ENCODE measurements at places on chromosomes 5 and 9. TPM values are rescaled to one million over a fixed set of nuclear protein-coding genes. Genes with fewer than 3 reads are reported as not detected.

DNA sequence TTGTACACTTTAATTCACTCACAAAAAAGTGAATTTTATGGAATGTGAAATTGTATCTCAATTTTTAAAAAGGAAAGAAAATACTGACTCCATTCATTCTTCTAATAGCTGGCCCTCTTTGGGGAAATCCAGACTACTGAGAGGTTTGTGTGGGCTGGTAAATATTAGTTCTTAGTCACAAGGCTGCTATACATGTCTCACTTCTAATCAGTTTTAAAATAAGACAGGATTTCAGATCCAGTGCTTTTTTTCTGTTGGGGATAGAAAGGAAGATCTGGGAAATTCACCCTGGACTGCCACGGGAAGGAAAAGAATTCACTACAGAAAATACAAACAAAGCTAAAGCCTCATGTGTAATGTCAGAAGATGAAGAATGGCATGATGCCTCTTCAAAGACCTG is 32.7 kb upstream of the ADAMTSL1 start:
- H3K27me3 ChIP-seq = no peaks in the 10 kb centered on the region
- H3K4me3 ChIP-seq = no peak overlapping the region
- H3K4me1 ChIP-seq = peaks cover 14% of the 10 kb centered on the region
- no peak overlapping the region for H3K27ac ChIP-seq
- H3K36me3 ChIP-seq = no peaks in the 10 kb centered on the region
- DNase-seq = no peak

Gene FUT7
- total RNA-seq = not detected

GRCh38 chr5:142201471-142201887 is 92.9 kb downstream of the NDFIP1 start:
- peak; percentile 61 for DNase-seq
- H3K4me3 ChIP-seq = no peak overlapping the region
- no peaks in the 10 kb centered on the region for H3K36me3 ChIP-seq

DNA sequence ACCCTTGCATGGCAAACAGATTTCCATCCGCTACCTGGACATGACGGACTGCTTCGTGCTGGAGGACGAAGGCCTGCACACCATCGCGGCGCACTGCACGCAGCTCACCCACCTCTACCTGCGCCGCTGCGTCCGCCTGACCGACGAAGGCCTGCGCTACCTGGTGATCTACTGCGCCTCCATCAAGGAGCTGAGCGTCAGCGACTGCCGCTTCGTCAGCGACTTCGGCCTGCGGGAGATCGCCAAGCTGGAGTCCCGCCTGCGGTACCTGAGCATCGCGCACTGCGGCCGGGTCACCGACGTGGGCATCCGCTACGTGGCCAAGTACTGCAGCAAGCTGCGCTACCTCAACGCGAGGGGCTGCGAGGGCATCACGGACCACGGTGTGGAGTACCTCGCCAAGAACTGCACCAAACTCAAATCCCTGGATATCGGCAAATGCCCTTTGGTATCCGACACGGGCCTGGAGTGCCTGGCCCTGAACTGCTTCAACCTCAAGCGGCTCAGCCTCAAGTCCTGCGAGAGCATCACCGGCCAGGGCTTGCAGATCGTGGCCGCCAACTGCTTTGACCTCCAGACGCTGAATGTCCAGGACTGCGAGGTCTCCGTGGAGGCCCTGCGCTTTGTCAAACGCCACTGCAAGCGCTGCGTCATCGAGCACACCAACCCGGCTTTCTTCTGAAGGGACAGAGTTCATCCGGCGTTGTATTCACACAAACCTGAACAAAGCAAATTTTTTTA is 242.9 kb downstream of the MARCHF11 start:
- H3K4me3 ChIP-seq = no peak overlapping the region

GRCh38 chr5:77012601-77013000 is 17.6 kb upstream of the AGGF1 start:
- peaks cover 6% of the 10 kb centered on the region for H3K27me3 ChIP-seq
- H3K4me1 ChIP-seq = no peaks in the 10 kb centered on the region
- H3K4me3 ChIP-seq = no peak overlapping the region

Gene PCDHGB5
- total RNA-seq = 1.1 TPM

- H3K36me3 ChIP-seq = no peaks in the 10 kb centered on the region
- no peak overlapping the region for H3K4me3 ChIP-seq
- no peak for DNase-seq
- no peaks in the 10 kb centered on the region for H3K4me1 ChIP-seq
- H3K27me3 ChIP-seq = no peaks in the 10 kb centered on the region
These were observed 1006.9 kb downstream of the CDH9 start for GRCh38 chr5:26031481-26031880.

Gene LPAR1
- total RNA-seq = 21.7 TPM

GRCh38 chr5:25604681-25605080 is 959.9 kb upstream of the CDH10 start:
- no peaks in the 10 kb centered on the region for H3K4me1 ChIP-seq
- no peak overlapping the region for H3K27ac ChIP-seq
- no peak overlapping the region for H3K4me3 ChIP-seq

Gene SPINK6
- not detected for total RNA-seq

Gene WNT8A
- not detected for total RNA-seq

GRCh38 chr5:73284985-73285384 is 112.0 kb downstream of the TMEM174 start:
- no peak for DNase-seq
- H3K27ac ChIP-seq = no peak overlapping the region
- H3K4me3 ChIP-seq = no peak overlapping the region
- peaks cover 12% of the 10 kb centered on the region for H3K4me1 ChIP-seq
- H3K36me3 ChIP-seq = no peaks in the 10 kb centered on the region

DNA sequence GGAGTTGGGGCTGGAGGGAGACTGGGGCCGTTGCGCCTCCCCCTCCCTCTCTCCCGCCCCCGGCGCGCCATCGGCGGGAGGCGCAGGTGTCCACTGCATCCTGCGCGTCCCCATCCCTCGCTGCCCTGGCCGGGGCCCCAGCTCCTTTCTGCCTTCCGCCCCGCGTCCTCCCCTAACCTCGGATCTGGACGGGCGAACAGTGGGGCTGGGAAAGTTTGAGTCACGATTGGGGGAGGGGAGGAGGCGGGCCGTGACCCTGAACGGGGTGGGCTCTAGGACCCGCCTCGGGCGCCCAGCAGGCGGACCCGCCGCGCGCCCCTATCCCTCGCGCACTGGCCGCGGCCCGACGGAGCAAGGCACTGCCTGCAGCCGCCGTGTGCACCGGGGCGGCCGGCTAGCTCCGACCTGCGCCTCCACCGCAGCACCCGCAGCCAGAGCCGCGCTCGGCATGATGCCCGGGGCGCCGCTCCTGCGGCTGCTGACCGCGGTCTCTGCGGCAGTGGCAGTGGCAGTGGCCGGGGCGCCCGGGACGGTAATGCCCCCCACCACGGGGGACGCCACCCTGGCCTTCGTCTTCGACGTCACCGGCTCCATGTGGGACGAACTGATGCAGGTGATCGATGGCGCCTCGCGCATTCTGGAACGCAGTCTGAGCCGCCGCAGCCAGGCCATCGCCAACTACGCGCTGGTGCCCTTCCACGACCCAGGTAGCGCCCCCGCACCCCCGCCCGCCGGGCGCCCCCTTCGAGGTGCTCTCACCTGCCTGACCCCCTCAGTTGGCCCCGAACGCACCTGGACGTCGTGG is at the start of gene HMCN2:
HMCN2 (plus strand) TSS at position 330 of the 805 bp plus-strand sequence; CDS start at position 449, 119 bp downstream.
- peaks cover 8% of the 10 kb centered on the region for H3K4me1 ChIP-seq
- no peak within 1 kb of the TSS for H3K4me3 ChIP-seq
- H3K27me3 ChIP-seq = peaks cover 37% of the 10 kb centered on the region
- H3K27ac ChIP-seq = no peak within 1 kb of the TSS

Gene SREK1
- total RNA-seq = 33.7 TPM

GRCh38 chr9:136728548-136729123 is 14.1 kb downstream of the LCN10 start:
- DNase-seq = peak; percentile 23
- peaks cover 22% of the 10 kb centered on the region for H3K4me1 ChIP-seq
- peaks cover 5% of the 10 kb centered on the region for H3K27me3 ChIP-seq
- peaks cover 50% of the 10 kb centered on the region for H3K36me3 ChIP-seq

Gene ADRB2
- total RNA-seq = 13.8 TPM

GRCh38 chr5:5755888-5756287 is 333.4 kb downstream of the ICE1 start:
- H3K27ac ChIP-seq = no peak overlapping the region
- no peaks in the 10 kb centered on the region for H3K36me3 ChIP-seq

Gene SV2C
- total RNA-seq = not detected

DNA sequence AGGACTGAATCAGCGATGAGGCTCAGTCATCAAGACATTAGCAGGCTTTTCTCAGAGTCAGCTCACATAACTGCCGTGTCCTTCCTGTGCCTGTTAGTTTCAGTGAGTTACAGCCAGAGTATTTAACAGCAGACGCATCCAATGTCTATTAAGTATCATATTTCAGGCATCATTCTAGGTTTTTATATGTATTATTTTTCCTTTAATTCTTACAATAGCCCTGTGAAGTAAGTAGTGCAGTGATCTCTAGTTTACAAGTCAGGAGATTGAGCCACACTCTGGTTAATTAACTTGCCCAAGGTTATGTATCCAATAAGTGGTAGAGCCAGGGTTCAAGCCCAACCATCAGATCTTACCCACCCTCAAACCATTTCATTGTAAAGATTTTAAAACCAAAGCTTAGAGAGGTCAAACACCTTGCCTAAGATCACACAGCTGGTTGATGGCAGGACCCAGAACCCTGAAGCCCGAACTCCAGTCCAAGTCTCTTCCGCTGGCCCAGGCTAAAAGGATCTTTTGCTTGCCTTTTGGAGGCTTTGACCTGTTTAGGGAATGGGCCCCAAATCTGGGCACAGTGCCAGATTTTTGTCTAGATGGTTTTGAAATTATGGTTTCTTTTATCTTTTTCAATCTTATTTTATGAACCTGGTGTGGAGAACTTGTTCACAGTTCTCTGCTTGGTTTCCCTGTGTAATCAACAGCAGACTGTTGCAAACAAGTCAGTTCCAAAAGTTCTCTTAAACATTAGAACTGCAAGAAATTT is 261.2 kb upstream of the CLINT1 start:
- H3K27me3 ChIP-seq = no peaks in the 10 kb centered on the region
- H3K27ac ChIP-seq = no peak overlapping the region

Gene PCDHB12
- total RNA-seq = 6.2 TPM

Gene TMEM174
- not detected for total RNA-seq

DNA sequence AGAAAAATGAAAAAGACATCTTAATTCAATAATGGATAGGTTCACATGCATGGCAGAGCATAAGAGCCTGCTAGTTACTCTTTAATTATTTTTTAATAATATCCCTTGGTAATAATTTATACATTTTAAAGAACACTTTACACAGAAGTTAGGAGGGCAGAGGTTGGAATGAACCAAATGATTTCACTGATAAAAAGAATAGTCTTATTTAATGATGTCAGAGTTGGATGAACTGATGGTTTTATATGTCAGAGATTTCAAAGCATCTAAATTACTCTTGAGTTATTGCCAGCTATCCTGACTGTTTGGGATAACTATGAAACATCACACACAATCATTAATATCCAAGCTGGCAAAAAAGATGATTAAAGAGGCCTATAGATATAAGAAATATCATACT is 244.8 kb downstream of the CSNK1G3 start:
- H3K27ac ChIP-seq = no peak overlapping the region
- H3K4me3 ChIP-seq = no peak overlapping the region
- no peaks in the 10 kb centered on the region for H3K27me3 ChIP-seq
- no peak for DNase-seq
- H3K4me1 ChIP-seq = peaks cover 39% of the 10 kb centered on the region

Gene ASTN2
- total RNA-seq = 1.3 TPM

DNA sequence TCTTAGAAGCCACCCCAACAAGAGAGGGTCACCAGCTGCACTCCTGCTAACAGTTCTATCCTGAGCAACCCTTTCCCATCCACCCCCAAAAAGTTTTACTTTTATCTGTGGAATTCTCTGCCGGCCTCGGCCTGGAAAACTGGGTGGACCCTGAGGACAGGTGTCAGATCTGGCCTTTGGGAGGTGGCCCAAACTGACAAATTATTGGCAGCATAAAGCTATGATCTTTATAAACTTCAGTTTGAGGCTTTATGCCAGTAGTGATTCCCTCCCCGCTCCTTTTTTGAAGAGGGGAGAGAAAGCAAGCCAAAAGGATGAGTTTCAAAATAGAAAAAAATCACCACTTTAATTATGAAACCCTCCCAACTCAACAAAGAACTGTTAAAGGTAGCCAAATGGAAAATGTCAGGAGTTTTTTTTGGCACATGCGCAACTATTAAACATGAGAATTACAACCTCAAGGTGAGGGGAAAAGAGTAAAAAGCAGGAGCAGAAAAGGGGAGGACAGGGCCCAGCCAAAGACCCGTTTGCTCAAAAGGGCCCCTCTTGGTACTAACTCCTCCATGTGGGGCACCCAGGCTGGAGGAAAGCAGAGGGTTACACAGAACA is 49.4 kb downstream of the FBXW11 start:
- no peak overlapping the region for H3K27ac ChIP-seq
- peaks cover 3% of the 10 kb centered on the region for H3K36me3 ChIP-seq
- H3K4me3 ChIP-seq = no peak overlapping the region

GRCh38 chr5:115484368-115484767 is 60.2 kb downstream of the FEM1C start:
- no peak for DNase-seq
- no peaks in the 10 kb centered on the region for H3K4me1 ChIP-seq
- H3K27ac ChIP-seq = no peak overlapping the region
- H3K36me3 ChIP-seq = no peaks in the 10 kb centered on the region
- H3K27me3 ChIP-seq = no peaks in the 10 kb centered on the region

GRCh38 chr5:153891394-153891793 is 147.3 kb downstream of the FAM114A2 start:
- no peak overlapping the region for H3K27ac ChIP-seq
- H3K4me3 ChIP-seq = no peak overlapping the region
- no peaks in the 10 kb centered on the region for H3K4me1 ChIP-seq

GRCh38 chr5:97006454-97007060 is 70.7 kb downstream of the LNPEP start:
- H3K36me3 ChIP-seq = 0 out of 2 replicates have a peak, but pooled peaks cover 2% of the 10 kb centered on the region
- DNase-seq = no peak
- H3K4me1 ChIP-seq = peaks cover 10% of the 10 kb centered on the region
- H3K4me3 ChIP-seq = no peak overlapping the region
- H3K27ac ChIP-seq = no peak overlapping the region
- H3K27me3 ChIP-seq = no peaks in the 10 kb centered on the region

- no peak overlapping the region for H3K4me3 ChIP-seq
- H3K4me1 ChIP-seq = no peaks in the 10 kb centered on the region
- no peak for DNase-seq
- no peak overlapping the region for H3K27ac ChIP-seq
- no peaks in the 10 kb centered on the region for H3K27me3 ChIP-seq
- peaks cover 82% of the 10 kb centered on the region for H3K36me3 ChIP-seq
These were observed 13.9 kb downstream of the SLC23A1 start for GRCh38 chr5:139369181-139369580.

Gene FANCG
- 22.8 TPM for total RNA-seq

Gene PCDHB5
- 27.3 TPM for total RNA-seq

DNA sequence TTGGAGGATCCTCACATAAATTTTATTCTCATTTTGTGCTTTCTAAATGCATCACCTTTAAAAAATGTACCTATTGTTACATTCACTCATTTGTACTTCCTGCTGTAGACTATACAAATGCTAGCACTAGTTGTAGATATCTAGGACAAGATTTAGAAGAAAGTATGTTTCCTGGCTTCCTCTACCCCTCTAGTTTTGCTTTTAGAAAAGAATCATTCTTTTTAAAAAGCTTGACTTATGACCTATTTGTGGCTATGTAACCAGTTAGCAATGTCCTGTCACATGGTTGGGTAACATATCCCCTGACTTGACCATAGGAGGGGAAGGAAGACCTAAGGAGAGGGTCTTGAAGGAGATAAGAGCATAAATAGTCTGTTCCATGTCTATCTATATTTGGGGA is 13.3 kb downstream of the CAMK4 start:
- no peaks in the 10 kb centered on the region for H3K36me3 ChIP-seq
- no peak overlapping the region for H3K4me3 ChIP-seq
- DNase-seq = no peak
- no peaks in the 10 kb centered on the region for H3K4me1 ChIP-seq
- peaks cover 4% of the 10 kb centered on the region for H3K27me3 ChIP-seq
- no peak overlapping the region for H3K27ac ChIP-seq
